ENCODE measurements at places on chromosomes 1 and 21.

- no peak for DNase-seq
These were observed 324.9 kb upstream of the SNX7 start for GRCh38 chr1:98336472-98337083.

GRCh38 chr1:84504580-84505492, 1.4 kb upstream of the SPATA1 start:
- DNase-seq, result no peak

DNA sequence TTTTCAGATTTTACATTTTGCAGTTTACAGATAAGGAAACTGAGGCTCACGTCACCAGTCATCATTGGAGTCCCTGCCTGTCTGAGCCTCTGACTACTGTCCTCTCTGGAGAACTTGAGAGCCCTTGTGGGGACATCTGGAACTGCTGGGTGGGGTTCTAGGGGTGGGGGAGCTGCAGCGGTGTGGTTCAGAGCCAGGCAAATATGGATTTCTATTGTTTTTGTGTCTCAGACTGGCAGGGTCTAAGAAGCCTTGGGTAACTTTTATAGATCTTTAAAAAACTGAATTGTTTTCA, 46.9 kb downstream of the IER5 start:
- no peak for DNase-seq

GRCh38 chr1:170707959-170708655, 44.2 kb downstream of the PRRX1 start:
- DNase-seq, result no peak

- DNase-seq, result peak; percentile 60
These were observed 69.7 kb downstream of the CC2D1B start for GRCh38 chr1:52296345-52296744.

DNA sequence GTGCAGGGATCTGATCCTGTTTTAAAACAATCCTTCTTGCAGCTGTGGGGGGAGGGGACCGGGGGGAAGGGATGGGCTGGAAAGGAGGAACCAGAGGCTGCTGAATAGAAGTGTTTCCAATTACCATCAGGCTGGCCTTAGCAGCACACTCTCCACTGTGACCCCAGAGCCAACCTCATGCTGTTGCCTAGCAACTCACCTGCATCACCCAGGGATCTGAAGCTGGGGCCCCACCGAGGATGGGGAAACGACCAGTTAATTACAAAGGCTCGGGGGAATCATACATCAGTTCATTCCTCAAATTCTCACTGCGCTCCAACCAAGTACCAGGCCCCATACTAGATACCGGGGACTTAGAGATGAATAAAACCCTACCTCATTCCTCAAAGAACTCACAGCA, 11.9 kb upstream of the GPX7 start:
- no peak for DNase-seq

- DNase-seq, result no peak
These were observed 294.4 kb upstream of the PLXNA2 start for GRCh38 chr1:208538587-208538986.

DNA sequence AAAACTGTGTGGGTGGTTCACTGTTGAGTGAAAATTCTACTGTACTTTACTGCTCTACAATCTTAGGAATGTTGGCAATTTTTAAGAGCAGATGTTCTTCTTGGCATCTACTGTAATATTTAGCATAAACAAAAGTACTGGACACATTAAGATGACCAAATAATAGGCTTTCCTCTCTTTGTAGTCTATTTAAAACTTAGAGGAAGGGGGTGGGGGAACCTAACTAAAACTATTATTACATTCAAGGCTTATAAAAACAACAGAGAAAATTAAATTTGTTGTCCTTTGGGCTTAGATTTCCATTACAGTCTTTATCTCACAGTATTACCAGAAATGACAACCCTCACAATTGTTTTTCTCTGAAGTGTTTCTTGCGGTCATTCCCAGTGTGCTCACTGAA, 181.2 kb downstream of the PLPPR4 start:
- DNase-seq, result no peak

GRCh38 chr1:47842228-47842919, 154.8 kb downstream of the TRABD2B start:
- no peak for DNase-seq

- no peak for DNase-seq
These were observed 16.2 kb upstream of the TSNAX start for GRCh38 chr1:231512147-231512698.

GRCh38 chr21:38679534-38679933, 126.2 kb upstream of the ETS2 start:
- no peak for DNase-seq

- DNase-seq, result no peak
These were observed 47.8 kb downstream of the GIPC2 start for GRCh38 chr1:78093560-78093959.

GRCh38 chr21:15549671-15550070, 180.1 kb upstream of the USP25 start:
- DNase-seq, result no peak

GRCh38 chr1:2962946-2963345, 58.3 kb upstream of the ACTRT2 start:
- no peak for DNase-seq

DNA sequence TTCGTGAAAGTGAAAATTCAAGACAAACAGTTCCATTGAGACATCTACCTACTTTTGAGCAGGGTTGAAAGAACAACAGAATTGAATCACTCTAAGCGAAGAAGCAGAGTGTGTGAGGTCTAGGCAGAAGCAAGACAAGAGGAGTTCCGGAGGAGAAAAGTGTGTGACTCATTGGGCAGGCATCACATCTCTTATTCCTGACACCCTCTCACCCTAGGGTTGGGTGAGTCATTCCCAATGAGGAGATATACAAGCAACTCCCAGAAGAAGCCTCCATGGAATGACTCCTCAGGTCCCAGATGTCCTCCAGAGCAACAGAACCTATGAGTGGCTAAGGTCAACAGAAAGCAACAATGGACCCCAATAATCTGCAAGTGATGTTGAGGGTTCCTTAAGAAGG, 138.1 kb downstream of the TPR start:
- no peak for DNase-seq

- no peak for DNase-seq
These were observed 78.1 kb downstream of the RERE start for GRCh38 chr1:8739377-8739776.

DNA sequence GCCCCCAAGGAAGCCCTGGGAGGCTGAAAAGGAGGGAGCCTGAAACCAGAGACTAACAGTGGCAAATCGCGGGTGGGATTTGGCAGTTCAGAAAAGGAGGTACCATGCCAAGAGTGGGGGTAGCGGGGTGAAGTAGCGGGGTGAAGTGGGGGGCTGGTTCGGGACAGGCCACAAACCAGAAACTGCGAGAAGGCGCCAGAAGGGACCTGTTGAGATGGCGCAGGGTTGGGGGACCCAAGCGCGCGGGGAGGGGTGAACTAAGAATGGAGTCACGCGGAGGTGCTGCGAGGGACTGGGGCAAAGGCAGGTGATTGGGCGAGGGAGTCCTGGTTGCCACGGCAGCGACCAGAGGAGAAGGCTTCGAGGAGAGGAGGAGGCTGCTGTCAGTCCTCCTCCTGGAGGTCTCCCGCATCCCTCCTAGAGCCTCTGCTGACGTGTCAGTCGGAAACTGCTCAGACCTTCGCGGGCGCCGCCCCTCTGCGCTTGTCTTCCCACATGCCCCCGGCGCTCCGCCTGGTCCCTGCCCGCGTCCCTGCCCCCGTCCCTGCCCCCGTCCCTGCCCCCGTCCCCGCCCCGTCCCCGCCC, 438 bp upstream of the MIA3 start:
- DNase-seq, result peak; percentile 17

All from GF-D8 (cell line).